Sciatic nerve (tissue), 2 donors: ENCODE measurements at places on chromosomes 7 and 10.
A peak's percentile ranks its signal among the peaks of the same experiment; 100 is the strongest.

DNA sequence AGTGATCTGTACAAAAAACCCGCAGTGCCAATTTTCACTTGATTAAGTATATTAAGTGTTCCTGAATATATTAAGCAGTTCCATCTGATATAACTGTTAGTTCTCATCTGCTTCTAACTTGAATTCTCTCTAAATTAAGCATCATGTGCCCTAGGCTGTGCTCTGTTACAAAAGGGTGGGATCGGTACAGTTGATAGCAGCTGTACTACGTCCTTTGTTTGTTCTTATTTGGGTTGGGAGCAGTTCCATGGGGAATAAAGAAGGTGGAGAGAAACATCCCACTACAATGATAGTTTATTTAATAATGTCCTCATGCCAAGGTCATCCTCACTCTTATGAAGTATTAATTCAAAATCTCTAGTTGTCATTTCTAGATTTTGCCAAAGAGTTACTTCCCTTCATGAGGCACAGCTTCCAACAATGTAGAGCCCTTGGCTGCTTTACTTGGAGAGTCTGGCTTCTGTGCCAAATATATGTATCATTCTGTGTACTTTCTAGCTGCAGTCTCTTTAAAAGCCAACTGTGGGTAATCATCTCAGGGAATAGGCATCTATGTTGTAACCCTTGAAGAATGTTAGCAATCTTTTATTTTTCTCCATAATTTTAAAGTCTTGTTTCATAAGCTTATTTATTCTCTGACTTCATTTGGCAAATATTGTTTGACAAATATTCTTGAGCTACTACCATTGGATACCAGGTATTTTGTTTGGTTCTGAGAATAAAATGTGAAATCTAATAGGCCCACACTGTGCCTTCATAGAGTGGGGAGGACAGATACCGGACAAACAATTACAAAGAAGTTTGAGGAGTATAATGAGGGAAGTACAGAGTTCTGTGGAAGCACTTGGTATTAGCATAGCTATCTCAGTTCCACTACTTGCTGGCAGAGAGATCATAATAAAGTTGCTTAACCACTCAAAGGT is 22.4 kb upstream of the AHR start:
- DNase-seq, result no peak

DNA sequence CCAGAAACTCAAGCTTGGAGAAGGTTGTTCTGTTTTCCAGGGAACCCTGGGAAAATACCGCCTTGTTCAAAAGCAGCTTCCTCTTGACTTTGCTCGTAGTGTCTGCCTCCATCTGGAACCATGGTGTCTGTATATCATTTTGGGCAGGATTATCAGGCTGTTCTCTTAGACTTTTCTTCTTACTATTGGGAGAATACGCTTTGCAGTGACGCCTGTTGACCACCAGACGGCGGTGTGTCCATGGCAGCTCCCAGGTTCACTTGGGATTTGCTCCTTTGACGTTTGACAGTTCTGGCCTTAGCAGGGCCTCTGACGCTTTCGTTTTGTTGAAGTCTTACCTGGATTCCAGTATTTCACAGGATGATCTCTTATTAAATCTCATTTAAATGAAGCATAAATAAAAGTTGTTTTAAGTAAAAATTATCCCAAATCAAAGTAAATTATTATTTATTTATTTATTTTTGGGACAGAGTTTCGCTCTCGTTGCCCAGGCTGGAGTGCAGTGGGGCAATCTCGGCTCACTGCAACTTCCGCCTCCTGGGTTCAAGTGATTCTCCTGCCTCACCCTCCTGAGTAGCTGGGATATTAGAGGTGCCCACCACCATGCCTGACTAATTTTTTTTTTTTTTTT is 41.8 kb upstream of the GJD4 start:
- peak; percentile 68 for DNase-seq

GRCh38 chr7:42315103-42315502 is 78.1 kb upstream of the GLI3 start:
- no peak for DNase-seq

GRCh38 chr7:13240349-13240748 is 552.9 kb downstream of the ARL4A start:
- no peak for DNase-seq

GRCh38 chr7:102117743-102118142 is 168.9 kb upstream of the SH2B2 start:
- DNase-seq, result no peak

DNA sequence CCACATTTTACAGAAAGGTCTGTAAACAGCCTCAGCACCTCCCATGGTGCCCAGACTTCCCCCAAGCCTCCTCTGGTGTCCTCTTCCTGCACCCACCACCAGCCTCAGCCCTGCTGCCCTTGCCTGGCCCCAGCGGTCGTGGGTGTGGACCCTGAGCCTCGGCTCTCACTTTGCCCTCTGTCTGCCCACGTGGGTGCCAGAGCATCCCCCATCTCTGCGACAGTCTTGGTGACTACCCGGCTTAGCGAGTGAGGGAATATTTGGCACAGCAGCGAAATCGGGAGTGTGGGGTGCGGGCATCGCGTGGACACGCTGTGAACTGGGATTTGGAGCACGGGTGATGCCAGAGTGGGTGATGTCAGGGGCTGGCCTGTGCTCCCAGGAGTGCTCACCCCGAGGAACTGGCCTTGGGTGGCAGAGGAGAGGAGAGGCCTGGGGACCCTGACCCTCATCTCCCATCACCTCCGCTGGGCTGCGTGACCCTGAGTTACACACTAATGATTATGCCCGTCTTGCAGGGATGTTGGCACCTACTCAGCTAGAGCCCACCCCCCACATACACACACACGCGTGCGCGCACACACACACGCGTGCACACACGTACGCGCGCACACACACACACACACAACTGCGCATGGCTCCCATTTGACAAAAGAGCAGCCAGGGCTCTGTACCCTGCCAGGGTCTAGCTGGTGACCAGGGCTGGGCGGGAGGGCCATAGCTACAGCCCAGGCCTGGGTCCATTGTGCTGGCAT is 8.7 kb downstream of the ELFN1 start:
- peak; percentile 32 for DNase-seq

DNA sequence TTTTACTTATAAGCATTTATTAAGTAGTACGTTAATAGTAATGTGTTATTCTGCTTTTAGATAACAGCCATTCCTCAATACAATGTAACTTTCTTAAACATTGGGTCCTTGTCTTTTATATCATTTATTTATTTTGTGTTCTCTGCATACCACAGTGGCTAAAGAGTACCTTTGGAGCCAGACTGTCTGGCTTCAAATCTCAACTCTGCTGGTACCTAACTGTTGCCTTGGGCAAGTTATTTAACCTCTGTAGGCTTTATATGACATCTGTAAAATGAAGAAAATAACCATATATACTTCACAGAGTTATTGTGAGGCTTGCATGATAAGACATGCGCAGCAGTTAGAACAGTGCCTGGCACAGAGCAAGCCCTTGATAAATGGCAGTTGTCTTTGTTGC is 397.6 kb downstream of the MDFIC start:
- DNase-seq, result no peak

DNA sequence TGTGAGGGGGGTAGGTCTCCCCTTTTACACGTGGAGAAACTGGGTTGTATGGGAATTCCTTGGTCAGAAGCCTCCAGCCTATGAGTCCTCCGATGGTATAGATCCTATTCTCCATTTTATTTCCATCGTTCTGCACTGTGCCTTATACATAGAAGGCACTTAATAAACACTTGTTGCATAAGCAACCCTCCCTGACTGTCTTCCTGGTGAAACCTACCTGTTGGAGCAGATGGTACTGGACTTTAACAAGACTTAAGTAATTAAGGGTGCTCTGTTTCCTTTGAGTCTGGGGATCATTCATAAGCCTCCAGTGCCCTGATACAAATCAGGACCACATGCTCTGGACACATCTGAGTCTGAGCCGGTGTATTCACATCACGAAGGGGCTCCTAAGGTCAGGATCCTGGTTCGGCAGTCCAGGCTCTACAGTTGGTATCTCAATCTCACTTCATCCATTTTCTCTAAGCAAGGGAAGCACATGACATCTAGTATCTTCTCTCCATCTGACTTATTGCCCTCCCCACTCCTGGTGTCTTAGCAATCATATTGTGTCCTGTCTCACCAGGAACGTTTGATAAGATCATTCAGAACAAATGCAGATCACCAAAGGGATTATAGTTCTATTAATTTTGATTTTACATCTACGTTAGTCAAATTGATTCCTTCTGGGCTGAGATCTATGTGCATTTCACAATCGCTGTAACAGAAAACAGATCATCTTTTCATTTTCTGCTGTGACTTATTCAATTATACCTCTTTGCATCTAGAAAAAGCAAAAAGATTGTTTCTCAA is 22.8 kb upstream of the EZH2 start:
- no peak for DNase-seq

DNA sequence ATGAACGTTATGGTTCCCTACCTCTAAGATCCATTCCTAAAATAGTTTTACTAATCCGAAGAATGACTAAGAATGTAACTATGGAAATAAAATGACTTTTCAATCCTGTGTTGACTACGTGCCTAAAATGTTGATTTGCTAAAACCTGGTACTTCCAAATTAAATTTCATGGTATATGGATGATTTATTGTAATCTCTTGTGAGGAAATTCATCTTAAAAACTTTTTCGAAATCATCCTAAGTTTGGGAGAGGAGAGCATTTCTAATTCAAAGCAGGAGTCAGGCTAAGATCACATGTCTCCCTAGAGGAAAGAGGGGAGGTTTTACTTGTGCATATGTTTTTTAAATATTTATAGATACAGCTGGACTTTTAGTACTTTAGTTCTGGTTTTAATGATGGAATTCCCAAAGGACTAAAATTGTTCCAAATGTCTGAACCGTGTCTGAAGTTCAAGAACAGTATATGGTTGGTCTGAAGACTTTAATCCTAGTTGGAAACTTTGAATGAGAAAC is 483.9 kb downstream of the AUTS2 start:
- no peak for DNase-seq

GRCh38 chr7:30382607-30383006 is 96.0 kb downstream of the NOD1 start:
- DNase-seq, result no peak

- DNase-seq, result peak; percentile 21
Observed at GRCh38 chr10:43054593-43054992, 22.3 kb upstream of the RET start.

DNA sequence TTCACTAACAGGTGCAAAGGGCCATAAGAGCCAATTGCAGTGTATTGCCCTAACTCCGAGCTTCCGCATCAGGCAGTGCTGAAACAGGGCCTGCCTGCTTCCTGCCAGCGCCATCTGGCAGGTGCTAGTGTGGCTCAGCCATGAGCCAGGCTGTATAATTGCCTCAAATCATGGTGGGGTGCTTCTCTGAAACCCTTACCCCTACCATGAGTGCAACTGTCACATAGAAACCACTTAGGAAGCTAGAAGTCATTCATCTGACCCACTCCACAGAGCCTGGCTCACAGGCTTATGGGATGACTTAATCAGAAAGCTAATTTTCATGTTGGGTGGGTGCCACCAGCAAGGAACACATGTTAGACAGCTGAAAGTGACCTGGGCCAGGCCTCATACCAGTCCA is 133.3 kb upstream of the LAMB4 start:
- no peak for DNase-seq

GRCh38 chr10:132301371-132302330 is 6.1 kb downstream of the STK32C start:
- peak; percentile 49 for DNase-seq

GRCh38 chr10:72337039-72337629 is 17.6 kb downstream of the DNAJB12 start:
- peak; percentile 95 for DNase-seq

DNA sequence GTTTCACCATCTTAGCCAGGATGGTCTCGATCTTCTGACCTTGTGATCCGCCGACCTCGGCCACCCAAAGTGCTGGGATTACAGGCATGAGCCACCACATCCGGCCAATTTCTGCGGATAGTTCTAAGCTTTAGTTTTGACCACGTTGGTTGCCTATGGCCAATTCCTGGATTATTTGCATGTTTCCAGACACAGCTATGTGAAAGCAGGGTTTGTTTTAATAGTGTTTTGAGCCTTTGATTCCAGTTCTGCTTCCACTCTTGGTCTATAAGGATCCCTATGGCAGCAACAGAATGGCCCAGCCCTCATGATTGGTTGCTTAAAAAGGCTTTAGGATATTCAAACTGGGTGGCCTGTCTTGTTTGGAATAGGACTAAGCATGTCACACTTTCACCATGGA is 19.1 kb downstream of the SIRT1 start:
- no peak for DNase-seq

DNA sequence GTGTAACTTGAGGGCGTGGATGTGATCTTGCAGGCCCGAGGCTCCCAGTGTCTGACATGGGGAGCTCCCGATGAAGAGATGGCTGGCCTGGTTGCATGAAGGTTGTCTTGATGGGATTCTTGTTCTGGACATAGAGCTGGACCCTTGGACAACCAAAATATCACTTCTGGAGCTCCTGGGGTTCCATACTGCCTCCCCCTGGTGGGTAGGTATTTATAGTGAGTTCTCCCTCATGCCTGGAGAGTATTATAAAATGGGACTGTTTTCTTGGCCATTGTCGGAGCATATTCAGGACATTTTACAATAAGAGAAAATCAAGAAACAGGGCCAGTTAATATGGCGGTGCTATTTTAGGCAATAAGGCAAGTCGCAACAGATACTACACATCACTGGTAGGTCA is 32.6 kb upstream of the GIMAP8 start:
- peak; percentile 12 for DNase-seq

DNA sequence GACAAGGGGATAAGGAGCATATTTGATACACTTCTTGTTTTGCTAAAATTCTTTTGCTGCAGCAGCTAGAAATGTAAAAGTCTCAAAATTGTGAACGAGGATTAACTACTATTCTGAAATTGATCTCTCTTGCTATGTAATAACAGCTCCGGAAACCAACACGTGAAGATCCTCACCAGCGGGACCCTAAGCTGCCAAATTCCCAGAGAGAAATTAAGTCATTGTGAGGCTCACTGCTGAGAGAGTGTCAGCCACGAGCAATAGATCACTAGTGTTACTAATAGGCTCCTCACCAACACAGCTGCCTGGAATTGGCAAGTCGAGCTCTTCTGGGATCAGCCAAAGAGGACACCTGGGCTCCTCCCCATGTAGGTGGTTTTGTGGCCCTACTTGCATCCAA is 5.6 kb upstream of the VWA2 start:
- no peak for DNase-seq

DNA sequence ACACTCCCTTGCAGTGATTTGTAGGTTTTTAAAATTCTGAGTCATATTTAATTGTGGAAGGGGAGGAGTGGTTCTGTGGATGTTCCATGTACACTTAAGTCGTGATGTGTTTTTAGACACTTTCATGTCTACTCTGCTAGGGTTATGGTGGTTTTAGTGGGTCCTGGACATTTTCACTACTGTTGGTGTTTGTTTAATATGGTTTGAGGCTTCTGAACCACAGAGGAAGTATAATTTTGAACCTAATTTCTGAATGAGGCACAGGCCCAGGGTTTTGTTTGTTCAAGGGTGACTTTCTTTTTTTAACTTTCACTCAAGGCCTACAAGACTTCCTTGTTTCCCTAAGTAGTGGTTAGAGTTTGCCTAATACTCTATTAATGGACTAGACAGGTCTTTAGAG is 13.3 kb downstream of the SLC26A5 start:
- no peak for DNase-seq
